ENCODE measurements at places on chromosomes 5 and 9.
A peak's percentile ranks its signal among the peaks of the same experiment; 100 is the strongest.

DNA sequence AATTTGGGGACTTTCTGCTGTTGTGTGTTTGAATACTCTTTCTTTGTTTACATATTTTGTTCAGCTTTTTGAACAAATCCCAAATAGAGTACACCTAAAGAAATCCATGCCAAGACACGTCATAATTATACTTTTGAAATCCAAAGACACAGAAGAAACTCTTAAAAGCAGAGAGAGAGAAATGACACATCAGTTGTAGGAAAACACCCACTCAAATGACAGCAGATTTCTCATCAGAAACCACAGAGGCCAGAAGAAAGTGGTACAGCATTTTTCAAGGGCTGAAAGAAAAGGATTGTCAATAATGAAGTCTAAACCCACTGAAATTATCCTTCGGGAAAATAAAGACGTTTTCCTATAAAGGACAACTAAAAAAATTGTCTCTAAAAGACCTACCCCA is 378.6 kb downstream of the GADD45G start:
- DNase-seq: no peak

GRCh38 chr5:41925555-41925951 is 472 bp downstream of the FBXO4 start:
- DNase-seq: no peak

DNA sequence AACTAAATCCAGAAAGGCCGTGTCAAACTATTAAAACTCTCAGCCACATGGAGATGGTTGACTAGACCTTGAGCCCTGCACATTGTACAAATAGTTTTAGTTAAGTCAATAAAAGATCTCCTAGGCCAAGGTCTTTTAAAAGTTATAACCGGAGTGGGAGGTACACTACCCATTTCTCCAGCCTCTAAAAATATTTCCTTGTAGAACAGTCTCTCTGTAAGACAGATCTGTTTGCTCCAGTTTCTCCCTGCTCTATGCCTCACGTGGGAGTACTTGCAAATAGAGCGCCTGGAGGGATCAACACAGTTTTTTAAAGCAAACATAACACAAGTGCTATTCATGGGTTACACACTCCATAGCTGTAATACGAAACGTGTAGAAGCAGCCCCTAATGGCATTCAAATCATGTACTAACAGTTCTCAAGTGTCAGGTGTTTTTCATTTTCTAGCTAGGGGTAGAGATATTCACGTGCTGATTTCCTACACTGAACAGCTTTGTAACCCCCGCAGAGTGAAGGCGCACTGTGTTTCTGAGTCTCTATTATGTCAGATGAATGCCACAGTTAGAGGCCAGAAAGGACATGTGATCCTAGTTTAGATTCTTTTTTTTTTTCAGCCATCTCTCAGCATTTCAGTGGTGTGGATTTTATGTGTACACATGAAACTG is 703.4 kb upstream of the GRAMD2B start:
- DNase-seq: no peak

DNA sequence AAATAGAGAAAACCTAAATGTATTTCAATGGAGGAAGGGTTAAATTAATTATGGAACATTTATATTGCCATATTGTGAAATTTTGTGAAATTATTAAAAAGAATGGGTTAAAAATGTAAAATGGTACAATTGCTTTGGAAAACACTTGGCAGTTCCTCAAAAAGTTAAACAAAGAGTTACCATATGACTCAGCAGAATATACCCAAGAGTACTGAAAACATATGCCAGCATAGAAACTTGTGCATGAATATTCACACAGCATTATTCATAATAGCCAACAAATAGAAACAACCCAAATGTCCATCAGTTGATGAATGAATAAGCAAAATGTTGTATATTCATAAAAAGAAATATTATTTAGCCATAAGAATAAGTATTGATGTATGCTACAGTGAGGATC is 181.0 kb upstream of the MAST4 start:
- no peak for DNase-seq

GRCh38 chr5:175321927-175322532 is 122.0 kb downstream of the DRD1 start:
- DNase-seq: no peak

- DNase-seq: no peak
These were observed 59.5 kb upstream of the TMEM215 start for GRCh38 chr9:32723789-32724325.

DNA sequence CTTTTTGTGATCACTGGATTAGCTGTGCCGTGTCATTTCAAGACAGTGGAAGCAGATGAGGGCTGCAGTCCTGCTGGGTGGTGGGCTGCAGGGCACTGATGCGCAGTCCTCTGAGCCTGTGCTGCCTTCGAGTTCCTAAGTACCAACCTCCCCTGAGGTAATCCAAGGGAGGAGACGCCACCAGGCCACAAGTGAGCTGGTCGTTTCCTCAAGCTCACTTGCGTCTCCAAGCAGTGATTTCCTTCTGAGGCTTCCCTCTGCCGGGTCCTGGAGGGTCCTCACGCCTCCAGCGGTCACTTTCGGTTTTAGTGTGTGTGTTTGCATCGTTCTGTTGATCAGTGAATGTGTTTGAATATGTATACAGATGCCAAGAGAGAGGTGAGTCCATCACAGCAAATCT is 115.7 kb downstream of the TRIO start:
- no peak for DNase-seq

- peak; percentile 63 for DNase-seq
These were observed 15.8 kb downstream of the PSMB7 start for GRCh38 chr9:124399323-124399967.

DNA sequence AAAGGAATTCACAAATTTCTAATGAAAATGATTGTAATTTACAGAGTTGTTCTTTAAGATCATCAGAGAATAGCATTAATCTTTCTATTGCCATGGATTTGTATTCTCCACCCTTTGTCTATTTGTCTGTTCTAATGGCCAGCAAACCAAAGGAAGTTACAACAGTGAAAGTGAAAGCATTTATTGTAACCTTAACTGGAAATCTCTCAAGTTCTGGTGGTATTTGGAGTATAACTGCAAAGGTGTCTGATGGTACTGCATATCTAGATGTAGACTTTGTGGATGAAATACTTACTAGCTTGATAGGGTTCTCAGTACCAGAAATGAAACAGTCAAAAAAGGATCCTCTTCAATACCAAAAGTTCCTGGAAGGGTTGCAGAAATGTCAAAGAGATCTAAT is 21.7 kb downstream of the RMI1 start:
- DNase-seq: no peak
